ENCODE measurements at places on chromosomes 3 and 15. TPM values are rescaled to one million over a fixed set of nuclear protein-coding genes. Genes with fewer than 3 reads are reported as not detected.
A peak's percentile ranks its signal among the peaks of the same experiment; 100 is the strongest.

Gene STAB1
- not detected for total RNA-seq

Gene MKRN2OS
- total RNA-seq = not detected

Gene ACSBG1
- not detected for total RNA-seq

DNA sequence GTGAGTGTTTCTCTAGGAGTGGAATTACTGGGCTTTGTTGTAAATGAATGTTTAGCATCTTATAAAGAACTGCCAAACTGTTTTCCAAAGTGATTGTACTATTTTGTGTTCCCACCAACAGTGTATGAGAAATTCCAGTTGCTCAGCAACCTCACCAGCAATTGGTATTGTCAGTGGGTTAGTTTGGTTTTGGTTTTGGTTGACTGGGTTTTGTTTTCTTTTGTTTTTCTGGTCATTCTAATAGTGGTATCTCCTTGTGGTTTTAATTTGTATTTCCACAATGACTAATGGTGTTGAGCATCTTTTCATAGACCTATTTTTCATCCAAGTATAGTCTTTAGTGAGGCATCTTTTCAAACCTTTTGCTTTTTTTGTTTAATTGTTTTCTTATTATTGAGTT, 27.1 kb downstream of the FILIP1L start:
- no peaks in the 10 kb centered on the region for H3K27me3 ChIP-seq
- H3K4me1 ChIP-seq = peaks cover 67% of the 10 kb centered on the region
- DNase-seq = no peak
- H3K27ac ChIP-seq = peak overlapping the region; percentile 69
- no peak overlapping the region for H3K4me3 ChIP-seq

DNA sequence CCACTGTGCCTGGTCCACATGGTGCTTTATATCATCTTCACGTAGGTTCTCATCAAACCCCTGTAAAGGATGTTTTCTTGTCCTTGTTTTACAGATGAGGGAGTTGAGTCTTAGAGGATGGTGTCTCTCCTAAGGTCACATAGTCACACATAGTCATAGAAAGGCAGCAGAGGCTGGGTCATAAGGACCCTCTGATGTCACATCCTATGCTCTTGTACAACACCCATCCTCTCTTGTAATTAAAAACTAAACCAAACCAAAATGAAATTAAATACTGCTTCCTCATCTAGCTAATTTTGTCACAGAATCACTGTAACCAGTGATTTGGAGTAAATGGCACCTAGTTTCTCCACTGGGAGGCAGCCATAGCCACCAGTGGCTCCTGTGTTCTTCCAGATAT, 21.8 kb upstream of the ATP1B3 start:
- no peak overlapping the region for H3K27ac ChIP-seq
- H3K4me3 ChIP-seq = no peak overlapping the region
- no peaks in the 10 kb centered on the region for H3K4me1 ChIP-seq
- peaks cover 3% of the 10 kb centered on the region for H3K27me3 ChIP-seq
- DNase-seq = no peak

DNA sequence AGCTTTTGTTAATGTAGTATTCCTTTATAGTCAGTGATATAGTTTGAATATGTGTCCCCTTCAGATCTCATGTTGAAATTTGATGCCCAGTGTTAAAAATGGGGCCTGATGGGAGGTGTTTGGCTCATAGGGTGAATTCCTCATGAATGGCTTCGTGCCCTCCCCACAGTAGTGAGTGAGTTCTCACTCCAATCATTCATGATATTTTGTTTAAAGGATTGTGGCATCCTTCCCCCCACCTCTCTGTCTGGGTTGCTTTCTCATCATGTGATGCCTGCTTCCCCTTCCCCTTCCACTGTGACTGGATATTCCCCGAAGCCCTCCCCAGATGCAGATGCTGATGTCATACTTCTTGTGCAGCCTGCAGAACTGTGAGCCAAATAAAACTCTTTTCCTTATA, 649.8 kb upstream of the NR2F2 start:
- no peaks in the 10 kb centered on the region for H3K27me3 ChIP-seq
- H3K36me3 ChIP-seq = no peaks in the 10 kb centered on the region
- H3K4me3 ChIP-seq = no peak overlapping the region
- no peak for DNase-seq
- peaks cover 7% of the 10 kb centered on the region for H3K4me1 ChIP-seq

DNA sequence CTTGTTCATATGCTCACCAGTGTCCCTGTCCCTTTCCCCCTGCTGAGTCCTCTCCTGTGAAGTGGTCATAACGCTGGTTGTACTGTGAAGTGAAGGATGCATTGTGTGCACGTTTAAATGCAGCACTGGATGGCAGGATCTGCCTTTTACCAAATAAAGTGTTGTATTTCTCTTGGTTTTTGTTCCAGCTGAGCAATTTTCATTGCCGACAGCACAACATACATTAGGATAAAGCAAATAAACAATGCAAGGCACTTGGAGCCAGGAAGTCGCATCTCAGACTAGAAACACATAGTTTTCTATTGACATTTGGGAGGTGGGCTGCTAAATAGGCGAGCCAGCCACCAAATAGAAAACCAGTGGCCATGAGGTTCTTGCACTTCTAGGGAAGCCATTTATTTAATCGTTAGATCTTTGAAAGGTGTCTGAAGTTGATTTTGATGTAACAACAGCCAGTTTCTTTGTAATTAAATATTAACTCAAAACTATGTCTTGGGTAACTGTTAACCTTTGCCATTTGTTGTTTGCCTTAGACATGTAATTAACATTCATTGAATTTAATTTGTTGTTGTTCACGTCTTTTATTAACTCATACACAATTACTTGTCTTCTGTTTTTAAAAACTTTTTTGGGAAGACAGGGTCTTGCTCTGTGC, 185.3 kb downstream of the FNDC3B start:
- no peak overlapping the region for H3K27ac ChIP-seq
- peaks cover 48% of the 10 kb centered on the region for H3K4me1 ChIP-seq
- H3K36me3 ChIP-seq = peaks cover 23% of the 10 kb centered on the region

GRCh38 chr3:31884251-31884650, 96.8 kb downstream of the OSBPL10 start:
- H3K36me3 ChIP-seq = no peaks in the 10 kb centered on the region
- no peak for DNase-seq
- H3K4me3 ChIP-seq = no peak overlapping the region
- no peak overlapping the region for H3K27ac ChIP-seq

GRCh38 chr3:122299872-122300460, 25.1 kb upstream of the CSTA start:
- H3K27ac ChIP-seq = no peak overlapping the region
- H3K27me3 ChIP-seq = peaks cover 5% of the 10 kb centered on the region
- H3K4me3 ChIP-seq = no peak overlapping the region
- no peaks in the 10 kb centered on the region for H3K36me3 ChIP-seq
- no peak for DNase-seq

DNA sequence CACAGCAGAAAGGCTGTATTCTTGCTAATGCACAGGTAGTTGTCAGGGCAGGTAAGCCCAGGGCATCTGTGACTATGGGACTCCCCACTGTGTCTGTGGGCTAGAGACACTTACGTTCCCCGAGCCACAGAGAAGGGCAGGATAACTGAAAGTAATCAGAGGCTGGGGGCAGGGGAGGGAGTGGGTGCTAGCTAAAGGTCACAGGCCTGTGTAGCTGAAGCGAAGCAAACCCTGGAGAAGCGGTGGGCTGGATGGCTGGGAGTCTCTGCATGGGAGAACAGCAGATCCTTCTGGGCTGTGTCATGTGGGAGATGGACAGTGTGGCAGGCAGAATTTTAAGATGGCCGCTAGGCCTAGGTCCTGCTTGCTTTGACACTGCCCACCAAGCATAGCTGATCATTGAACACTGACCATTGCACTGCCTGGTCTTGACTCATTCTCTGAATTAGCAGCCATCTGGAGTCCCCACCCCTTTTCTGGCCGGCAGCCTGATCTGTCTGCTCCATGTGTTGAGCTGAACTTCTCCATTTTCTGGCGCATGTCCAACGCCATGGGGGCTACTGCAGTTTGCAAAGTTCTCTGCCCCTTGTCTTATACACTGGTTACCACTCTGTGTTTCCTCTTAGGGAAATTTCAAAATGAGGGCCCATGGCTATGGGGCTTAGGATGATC, 110.0 kb downstream of the DGKG start:
- H3K36me3 ChIP-seq = no peaks in the 10 kb centered on the region
- DNase-seq = no peak
- H3K4me3 ChIP-seq = no peak overlapping the region

DNA sequence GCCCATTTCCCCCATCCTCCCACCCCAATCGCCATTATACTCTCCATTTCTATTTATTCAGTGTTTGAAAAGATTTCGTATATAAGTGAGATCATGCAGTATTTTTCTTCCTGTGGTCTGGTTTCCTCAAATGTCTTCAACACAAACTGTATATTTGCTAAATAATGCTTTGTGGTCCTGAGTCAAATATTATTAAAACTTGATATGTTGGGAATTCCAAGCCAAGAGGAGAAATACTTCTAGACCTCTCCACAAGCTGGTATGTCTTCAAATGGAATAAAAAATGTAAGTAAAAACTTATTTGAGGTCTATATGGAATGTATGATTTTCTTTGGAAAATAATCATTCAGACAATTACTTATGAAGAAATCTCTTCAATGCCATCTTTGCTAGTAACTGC, 122.5 kb upstream of the TSC22D2 start:
- H3K27me3 ChIP-seq = no peaks in the 10 kb centered on the region
- peaks cover 22% of the 10 kb centered on the region for H3K4me1 ChIP-seq
- peak overlapping the region; percentile 80 for H3K27ac ChIP-seq
- no peak overlapping the region for H3K4me3 ChIP-seq
- no peak for DNase-seq
- peaks cover 10% of the 10 kb centered on the region for H3K36me3 ChIP-seq

GRCh38 chr15:90789462-90789861, 72.3 kb downstream of the BLM start:
- no peaks in the 10 kb centered on the region for H3K36me3 ChIP-seq
- H3K27ac ChIP-seq = no peak overlapping the region

- H3K36me3 ChIP-seq = no peaks in the 10 kb centered on the region
- H3K27me3 ChIP-seq = no peaks in the 10 kb centered on the region
- no peak overlapping the region for H3K4me3 ChIP-seq
- H3K27ac ChIP-seq = no peak overlapping the region
Measured at GRCh38 chr15:54843006-54843405, 353.7 kb downstream of the RSL24D1 start.

DNA sequence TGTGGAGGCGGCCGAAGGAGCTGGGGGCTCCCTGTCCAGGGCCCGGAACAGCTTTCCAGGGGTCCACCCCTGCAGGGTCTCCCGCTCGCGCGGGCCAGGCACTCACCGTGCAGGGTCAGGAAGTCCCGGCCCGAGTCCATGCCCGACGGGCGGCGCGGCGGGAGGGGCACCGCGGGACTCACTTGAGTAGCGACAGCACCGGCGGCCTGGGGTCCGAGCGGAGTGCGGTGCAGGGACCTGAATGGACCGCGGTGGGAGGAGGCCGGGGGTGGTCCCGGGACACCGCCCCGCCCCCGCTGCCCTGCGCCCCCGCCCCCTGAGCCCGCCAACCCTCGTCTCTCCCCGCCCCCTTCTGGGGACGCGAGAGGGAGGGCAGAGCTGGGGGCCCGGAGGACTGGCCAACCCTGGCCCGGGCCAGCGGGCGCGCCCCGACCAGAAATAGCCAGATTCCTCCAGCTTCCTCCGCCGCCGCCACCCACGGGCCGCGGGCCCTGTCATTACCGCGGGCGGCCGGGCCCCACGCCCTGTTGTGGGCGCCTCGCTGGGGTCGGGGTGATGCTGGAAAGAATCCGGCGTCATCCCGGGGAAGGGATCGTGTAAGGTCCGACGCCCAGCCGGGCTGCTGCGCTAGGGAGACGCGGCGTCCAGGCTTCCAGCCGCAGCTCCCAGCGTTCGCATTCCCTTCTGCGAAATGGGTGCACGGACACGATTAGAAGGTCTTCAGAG, at the start of gene PLCD1:
Gene PLCD1 (minus strand): TSS at position 243 of the 726 bp plus-strand sequence. CDS start 103 bp downstream, at position 140.
- H3K27me3 ChIP-seq = no peaks in the 10 kb centered on the region
- peak within 1 kb of the TSS; percentile 66 for H3K4me3 ChIP-seq
- H3K4me1 ChIP-seq = peaks cover 24% of the 10 kb centered on the region
- no peaks in the 10 kb centered on the region for H3K36me3 ChIP-seq
- peak within 1 kb of the TSS; percentile 86 for H3K27ac ChIP-seq

GRCh38 chr3:106025151-106025722, 156.4 kb upstream of the CBLB start:
- no peak for DNase-seq
- H3K4me1 ChIP-seq = peaks cover 25% of the 10 kb centered on the region
- no peaks in the 10 kb centered on the region for H3K27me3 ChIP-seq
- no peak overlapping the region for H3K4me3 ChIP-seq
- no peak overlapping the region for H3K27ac ChIP-seq
- H3K36me3 ChIP-seq = no peaks in the 10 kb centered on the region

Measured in osteocyte (in vitro differentiated cells).